ENCODE measurements at places on chromosomes 11 and 22.

- peak; percentile 58 for DNase-seq
Observed at GRCh38 chr11:112128483-112129121, 35.3 kb downstream of the IL18 start.

GRCh38 chr22:49321477-49322055 lies 506.1 kb downstream of the BRD1 start:
- no peak for DNase-seq

DNA sequence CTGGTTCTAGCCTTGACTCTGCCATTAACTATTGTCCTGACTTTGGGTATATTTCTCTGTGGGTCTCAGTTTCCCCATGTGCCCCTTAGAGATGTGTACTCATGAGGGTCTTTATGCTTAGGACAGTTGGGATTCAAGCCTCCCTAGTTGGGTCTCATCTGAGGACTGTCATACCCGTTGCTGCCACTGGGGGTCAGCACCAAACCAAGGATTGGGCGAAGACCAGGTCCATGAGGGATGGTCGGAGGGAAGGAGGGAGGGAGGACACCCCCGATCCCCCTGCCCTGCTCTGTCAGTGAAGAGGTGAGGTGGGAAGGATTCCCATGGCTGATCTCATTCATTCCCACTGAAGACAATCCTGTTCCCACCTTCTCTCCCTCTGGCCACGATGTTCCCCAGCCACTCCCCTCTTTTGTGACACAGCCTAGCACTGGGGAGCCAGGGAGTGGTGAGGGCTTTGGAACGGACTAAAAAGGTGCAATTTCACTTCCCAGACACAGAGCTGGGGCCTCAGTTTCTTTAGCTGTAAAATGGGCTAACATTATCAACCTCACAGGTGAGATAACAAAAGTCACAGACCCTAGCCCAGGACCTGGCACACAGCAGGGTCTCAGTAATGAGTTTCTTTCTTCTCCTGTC lies 12.4 kb upstream of the KLHL35 start:
- DNase-seq, result peak; percentile 26

DNA sequence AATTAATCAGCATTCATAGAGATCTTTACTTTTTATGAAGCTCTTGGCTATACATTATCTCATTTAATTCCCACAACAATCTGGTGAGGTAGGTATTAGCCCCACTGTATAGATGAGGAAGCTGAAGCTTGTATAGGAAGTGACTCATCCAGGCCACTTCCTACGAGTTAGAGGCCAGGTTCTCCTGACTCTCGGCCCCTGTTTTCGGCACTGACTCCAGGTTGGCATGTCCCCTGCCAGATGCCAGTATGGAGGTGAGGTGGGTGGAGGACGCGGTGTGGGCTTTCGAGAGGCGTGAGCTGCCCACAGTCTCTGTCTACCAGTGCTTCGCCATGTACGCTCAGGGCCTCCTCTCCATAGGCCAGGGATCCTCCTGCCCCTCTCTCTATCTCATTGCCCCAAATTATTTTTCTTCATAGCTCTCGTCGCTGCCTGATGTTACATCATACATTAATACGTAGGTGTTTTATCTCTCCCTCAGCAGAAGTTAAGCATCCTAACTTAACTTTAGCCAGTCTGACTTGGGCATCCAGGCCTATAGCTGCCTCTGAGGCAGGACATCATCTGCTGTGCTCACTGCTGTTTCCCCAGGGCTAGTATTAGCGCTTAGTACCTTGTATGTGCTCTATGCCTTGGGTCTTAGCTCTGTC lies 9.0 kb downstream of the DGAT2 start:
- no peak for DNase-seq

GRCh38 chr11:90250970-90251369 lies 28.1 kb upstream of the CHORDC1 start:
- DNase-seq, result no peak

- DNase-seq, result no peak
Observed at GRCh38 chr22:41966607-41967240, 2.5 kb upstream of the SEPTIN3 start.

GRCh38 chr11:88520391-88520790 lies 182.9 kb upstream of the CTSC start:
- DNase-seq, result no peak

DNA sequence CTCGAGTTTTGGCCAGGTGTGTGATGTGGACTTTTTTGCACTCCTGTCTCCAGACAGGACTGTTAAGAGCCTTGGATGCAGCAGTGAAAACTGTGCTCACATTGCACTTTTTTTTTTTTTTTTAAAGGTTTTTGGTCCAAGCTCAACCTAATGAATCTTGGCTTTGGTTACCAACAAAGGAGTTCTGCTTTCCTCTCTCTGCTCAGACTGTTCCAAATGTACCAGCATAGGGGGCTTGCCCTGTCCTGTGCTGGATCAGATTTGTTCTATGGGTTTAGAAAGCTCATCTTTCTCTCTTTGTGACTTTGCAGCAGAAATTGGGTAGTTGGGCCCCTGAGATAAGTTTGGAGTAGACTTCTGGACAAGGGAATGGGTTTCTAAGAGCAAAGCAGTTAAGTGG lies 45.3 kb downstream of the POLD3 start:
- no peak for DNase-seq

DNA sequence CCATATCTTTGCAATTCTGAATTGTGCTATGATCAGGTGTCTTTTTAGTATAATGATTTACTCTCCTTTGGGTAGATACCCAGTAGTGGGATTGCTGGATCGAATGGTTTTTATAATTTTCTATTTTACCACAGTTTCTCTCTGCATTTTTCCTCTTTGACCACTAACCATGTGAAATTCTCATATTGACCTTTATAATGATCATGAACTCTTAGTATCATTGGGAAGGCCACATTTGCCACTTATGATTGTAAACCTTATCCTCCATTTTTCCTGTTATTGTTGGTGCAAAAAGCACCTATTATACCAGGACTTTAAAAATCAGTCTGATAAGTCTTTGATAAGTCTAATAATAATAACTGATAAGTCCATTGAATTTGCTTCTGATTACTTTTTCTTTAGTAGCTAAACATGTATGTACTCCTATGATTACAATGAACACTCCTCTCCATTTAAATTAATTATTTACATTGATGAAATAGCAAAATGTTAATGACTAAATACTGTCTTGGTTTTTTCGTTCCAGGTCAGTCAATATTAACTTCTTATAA lies 9.6 kb downstream of the NEAT1 start:
- no peak for DNase-seq

DNA sequence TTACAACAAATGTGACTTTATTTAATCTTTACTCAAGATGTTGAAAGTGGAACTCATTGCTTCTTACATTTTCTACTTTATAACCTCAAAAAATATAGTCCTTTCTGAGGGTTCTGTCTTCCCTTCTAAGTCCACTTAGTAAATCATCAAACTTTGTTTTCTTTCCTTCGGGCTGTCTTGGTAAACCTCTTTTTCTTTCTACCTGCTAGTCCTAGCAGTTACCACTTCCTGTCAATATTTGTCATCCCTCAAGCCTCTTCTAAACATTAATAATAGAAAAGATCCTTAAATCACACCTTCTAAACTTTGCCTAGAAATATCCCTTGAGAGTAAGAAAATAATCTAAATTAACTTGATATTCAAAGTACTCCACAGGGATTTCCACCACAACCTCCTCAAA lies 580.4 kb downstream of the CNTN5 start:
- DNase-seq, result no peak

- DNase-seq, result no peak
Observed at GRCh38 chr11:16166571-16166970, 189.8 kb downstream of the SOX6 start.

DNA sequence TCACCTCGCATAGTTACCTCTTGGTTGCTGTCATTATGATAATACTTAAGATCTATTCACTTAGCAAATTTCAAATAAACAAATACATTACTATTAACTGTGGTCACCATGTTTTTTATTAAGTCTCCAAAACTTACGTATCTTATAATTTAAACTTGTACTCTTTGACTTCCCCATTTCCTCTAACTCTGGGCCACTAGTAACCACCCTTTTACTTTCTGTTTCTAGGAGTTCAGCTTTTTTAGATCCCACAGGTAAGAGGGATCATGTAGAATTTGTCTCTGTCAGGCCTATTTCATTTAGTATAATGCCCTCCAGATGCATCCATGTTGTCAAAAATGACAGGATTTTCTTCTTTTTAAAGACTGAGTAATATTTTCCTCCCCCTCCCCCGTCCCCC lies 212.4 kb upstream of the C11orf87 start:
- DNase-seq, result no peak

- no peak for DNase-seq
Observed at GRCh38 chr11:94993400-94993943, 20.0 kb downstream of the KDM4D start.

GRCh38 chr11:87739261-87739660 lies 436.0 kb downstream of the RAB38 start:
- DNase-seq, result no peak

- DNase-seq, result no peak
Observed at GRCh38 chr11:85974122-85974521, 94.8 kb downstream of the PICALM start.

GRCh38 chr11:68379206-68379605 lies 66.8 kb downstream of the LRP5 start:
- no peak for DNase-seq

GRCh38 chr22:19041704-19042074 lies 80.5 kb downstream of the DGCR2 start:
- no peak for DNase-seq

GRCh38 chr22:39283322-39284141 lies 35.9 kb downstream of the RPL3 start:
- DNase-seq, result no peak
